Cerebellar nuclear complex (tissue), 1 donor: ENCODE measurements at places on chromosomes 7 and 10.

DNA sequence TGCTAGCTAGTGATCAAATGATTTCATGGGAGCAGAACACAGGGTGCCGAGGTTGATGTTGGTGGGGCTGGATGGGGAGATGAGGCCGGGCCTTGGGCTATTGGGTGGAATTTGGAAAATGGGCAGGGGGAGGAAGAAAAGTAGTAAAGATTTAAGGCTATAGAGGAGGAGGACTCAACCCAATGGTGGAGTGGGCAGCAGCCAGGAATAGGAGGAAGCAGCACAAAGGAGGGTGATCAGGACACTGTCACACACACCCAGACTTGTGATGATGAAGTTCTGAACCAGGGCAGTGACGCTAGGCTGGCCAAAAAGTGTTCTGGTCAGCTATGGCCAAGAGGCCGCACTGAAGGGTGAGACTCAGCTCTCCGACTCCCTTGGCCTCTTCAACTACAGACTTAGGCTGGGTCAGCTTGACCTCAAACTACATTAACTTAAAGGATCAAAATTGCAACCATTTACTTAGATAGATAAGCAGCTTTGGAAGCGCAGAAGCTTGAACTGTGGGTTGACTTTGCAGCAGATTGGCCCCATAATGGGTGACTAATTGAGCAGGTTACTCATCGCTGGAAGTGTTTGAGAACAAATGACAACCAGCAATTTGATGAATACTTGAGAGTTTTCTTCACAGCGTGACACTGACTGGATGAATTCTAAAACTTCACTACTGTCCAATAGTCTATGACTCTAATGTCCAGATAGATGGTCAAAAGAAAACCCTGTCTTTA is 29.4 kb upstream of the GPR26 start:
- DNase-seq = no peak

DNA sequence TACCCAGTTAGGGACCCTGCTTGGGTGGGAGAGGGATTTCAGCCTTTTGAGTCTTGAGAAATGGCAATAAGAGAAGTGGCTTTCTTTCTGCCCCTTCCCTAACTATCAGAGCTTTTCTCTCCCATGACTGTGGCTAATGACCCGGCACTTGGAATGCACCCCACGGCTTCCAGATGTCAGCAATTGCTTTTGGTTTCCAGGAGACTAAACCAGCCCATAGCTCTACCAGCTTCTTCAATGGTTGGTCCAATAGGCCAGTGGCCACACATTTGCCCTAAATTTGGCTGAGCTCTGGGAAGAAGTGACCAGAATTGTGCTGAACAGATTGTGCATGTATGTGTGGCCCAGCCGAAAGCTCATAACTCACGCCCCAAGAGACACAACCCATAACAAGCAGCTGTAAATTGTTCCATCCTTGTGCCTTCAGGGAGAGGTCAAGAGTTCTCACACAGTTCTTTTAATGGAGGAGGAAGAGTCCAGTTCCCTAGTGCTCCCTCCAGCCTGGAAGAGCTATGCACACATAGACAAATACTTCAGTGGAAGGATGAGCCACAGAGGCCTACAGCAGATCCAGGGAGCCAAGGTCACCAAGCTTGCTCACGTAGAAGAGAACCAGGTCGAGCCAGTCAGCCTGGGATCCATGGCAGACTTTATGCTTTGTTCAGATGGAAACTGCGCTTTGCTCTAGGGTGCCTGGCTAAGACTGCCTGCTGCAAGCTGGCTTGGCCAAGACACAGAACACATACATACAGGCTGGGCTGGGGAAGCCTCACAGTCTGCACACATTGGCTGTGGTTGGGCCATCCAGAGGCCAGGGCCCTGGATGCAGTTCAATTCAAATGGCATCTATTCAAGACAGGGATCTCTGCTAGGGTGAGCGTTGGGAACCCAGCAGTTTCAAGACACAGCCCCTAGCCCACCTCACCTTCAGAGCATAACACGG is 131.8 kb upstream of the HABP2 start:
- DNase-seq = no peak

GRCh38 chr10:117342641-117343040 is 32.6 kb downstream of the PDZD8 start:
- DNase-seq = no peak

GRCh38 chr10:21068026-21068656 is 171.0 kb upstream of the NEBL start:
- no peak for DNase-seq

GRCh38 chr7:139231513-139232376 is 708 bp downstream of the UBN2 start:
- no peak for DNase-seq

- DNase-seq = no peak
Observed at GRCh38 chr7:2001601-2002442, 230.9 kb downstream of the MAD1L1 start.

DNA sequence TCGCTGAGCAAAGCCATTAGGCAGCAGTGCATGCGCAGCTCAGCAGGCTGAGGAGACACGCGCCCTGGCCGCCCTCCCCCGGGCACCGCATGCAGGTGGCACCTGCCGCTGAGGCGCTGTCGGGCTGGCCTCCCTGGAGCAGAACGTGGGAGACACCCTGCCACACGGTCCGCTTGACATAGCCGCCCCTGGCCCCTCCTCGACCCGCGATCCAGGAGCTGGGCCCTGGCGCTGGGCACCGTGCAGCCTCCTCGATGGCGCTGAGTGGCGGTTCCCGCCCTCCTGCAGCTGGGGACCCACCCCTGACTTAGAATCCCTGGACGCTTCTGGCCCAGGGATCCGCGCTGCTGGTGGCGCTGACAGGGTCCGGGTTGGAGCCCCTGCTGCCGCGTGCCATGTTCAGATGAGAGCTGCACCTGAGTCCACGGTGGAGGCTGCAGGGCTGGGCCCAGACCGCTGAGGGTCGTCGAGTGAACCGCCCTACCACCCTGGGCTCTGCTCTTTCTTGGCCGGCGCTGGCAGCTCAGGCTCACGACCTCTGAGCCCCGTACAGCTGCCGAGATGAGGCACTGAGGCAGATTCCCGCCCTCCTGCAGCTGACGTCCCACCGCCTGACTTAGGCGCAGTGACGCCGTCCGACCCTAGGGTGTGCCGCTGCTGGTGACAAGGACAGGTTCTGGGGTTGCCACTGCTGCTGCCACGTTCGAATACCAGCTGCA is 116.8 kb downstream of the OR13A1 start:
- DNase-seq = no peak

DNA sequence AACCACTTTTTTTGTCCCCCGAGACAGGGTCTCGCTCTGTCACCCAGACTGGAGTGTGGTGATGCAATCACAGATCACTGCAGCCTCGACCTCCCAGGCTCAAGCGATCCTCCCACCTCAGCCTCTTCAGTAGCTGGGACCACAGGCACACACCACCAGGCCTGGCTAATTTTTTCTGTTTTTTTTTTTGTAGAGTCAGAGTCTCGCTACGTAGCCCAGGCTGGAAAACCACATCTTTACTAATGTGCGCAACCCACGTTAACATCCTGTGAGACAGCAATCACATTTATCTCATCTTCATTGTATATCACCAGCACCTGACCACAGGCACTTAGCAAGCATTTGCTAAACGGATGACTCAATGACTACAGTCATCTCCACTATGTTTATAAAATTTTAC is 77.8 kb upstream of the ATP6V0A4 start:
- DNase-seq = no peak

GRCh38 chr7:115782696-115783490 is 247.7 kb downstream of the TFEC start:
- no peak for DNase-seq

DNA sequence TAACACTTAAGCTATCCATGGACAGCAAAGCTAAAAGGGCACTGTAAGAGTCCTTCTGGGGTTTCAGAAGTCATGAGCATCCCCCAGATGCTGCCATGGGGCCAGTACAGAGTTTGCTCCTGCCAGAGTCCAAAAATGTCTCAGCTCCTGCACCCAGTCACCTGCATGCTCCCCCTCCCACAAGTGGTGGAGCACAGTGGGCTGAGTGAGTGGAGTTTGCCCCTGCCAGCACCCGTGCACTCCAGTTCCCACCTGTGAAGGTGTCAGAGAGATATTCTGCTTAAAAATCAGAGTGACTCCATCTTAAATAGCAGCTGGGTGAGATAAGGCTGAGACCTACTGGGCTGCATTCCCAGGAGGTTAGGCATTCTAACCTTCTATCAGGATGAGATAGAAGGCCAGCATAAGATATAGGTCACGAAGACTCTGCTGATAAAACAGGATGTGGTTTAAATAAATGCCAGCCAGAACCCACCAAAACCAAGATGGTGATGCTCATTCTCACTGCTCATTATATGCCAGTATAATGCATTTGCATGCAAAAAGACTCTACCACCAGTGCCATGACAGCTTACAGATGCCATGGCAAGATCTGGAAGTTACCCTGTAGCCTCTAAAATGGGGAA is 140.1 kb upstream of the ZNF92 start:
- no peak for DNase-seq

GRCh38 chr7:28528899-28529298 is 116.6 kb downstream of the CREB5 start:
- no peak for DNase-seq

- no peak for DNase-seq
Observed at GRCh38 chr10:61343796-61344195, 109.4 kb downstream of the TMEM26 start.

GRCh38 chr10:103598654-103599115 is 105.2 kb downstream of the NEURL1 start:
- DNase-seq = no peak

DNA sequence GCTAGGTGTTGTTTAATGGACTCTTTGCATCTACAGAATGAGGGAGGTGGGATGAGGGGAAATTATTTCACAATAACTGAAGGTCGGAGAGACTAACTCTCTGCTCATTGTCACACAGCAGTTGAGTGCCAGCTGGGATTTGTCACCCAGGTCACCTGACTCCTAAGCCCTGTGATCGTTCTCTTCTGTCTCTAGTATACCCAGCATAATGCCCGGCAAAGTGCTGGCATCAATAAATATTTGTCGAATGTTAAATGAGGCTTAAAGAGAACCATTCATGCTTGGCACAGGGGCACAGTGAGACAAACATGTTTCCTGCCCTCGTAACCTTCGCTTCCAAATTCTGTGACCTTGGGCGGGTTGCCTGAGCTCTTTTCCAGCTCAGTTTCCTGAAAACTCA is 70.8 kb downstream of the TCF7L2 start:
- no peak for DNase-seq

GRCh38 chr10:84270708-84271107 is 25.9 kb downstream of the RGR start:
- no peak for DNase-seq

GRCh38 chr7:150450491-150451001 is at the start of gene GIMAP8:
GIMAP8 (plus strand) TSS chr7:150450630; CDS start chr7:150466699, 16,069 bp downstream.
- no peak for DNase-seq
